ENCODE measurements at places on chromosomes 7 and 10. TPM values are rescaled to one million over a fixed set of nuclear protein-coding genes. Genes with fewer than 3 reads are reported as not detected.

ZNF853 gene
- total RNA-seq, result 0.57 TPM

STEAP4 gene
- 4.6 TPM for total RNA-seq

EPO gene
- not detected for total RNA-seq

NKX2-3 gene
- not detected for total RNA-seq

CPED1 gene
- total RNA-seq, result 40.5 TPM

ADCYAP1R1 gene
- total RNA-seq, result not detected

TRIL gene
- total RNA-seq, result 1.3 TPM

ADAM8 gene
- 0.71 TPM for total RNA-seq

EIF5AL1 gene
- total RNA-seq, result 0.18 TPM

SCART1 gene
- 1.9 TPM for total RNA-seq

NFE2L3 gene
- total RNA-seq, result 3.1 TPM

PODXL gene
- total RNA-seq, result 0.83 TPM

LAMB1 gene
- total RNA-seq, result 562 TPM

ANXA8 gene
- 1.4 TPM for total RNA-seq

CACNB2 gene
- 9.0 TPM for total RNA-seq

FASTK gene
- total RNA-seq, result 76.1 TPM

LIPJ gene
- total RNA-seq, result under 0.01 TPM

PAX4 gene
- not detected for total RNA-seq

OR6B1 gene
- total RNA-seq, result not detected

HOXA3 gene
- total RNA-seq, result 1.8 TPM
